ENCODE measurements at places on chromosomes 6 and 20.

DNA sequence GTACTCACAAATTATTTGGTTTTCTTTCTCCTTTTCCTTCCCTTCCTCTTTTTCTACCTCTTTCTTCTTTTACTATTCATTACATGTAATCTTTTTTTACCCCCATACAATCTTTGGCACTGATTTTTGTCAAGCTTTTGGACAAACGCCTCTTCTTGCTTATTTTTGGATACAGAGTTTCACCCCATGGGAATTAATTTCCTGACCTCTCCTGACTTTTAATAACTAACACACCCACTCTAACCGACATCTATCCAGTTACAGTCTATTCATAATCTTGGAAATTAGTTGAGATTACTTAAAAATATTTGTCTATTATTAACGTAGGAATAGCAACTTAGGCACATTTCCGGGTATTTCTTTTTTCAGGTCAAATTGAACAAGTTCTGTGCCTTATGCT lies 101.2 kb downstream of the HDGFL1 start:
- no peaks in the 10 kb centered on the region for H3K4me1 ChIP-seq
- no peak overlapping the region for H3K4me3 ChIP-seq
- no peaks in the 10 kb centered on the region for H3K27me3 ChIP-seq
- no peak for DNase-seq
- no peak overlapping the region for H3K27ac ChIP-seq

- no peak for DNase-seq
- H3K4me1 ChIP-seq, result no peaks in the 10 kb centered on the region
- no peak overlapping the region for H3K27ac ChIP-seq
- no peak overlapping the region for H3K4me3 ChIP-seq
These were observed 86.5 kb upstream of the FYN start for GRCh38 chr6:111959766-111960165.

GRCh38 chr6:3405182-3405518 lies 51.7 kb downstream of the SLC22A23 start:
- DNase-seq, result no peak
- H3K27me3 ChIP-seq, result no peaks in the 10 kb centered on the region
- H3K27ac ChIP-seq, result peak overlapping the region; percentile 83
- H3K36me3 ChIP-seq, result no peaks in the 10 kb centered on the region

DNA sequence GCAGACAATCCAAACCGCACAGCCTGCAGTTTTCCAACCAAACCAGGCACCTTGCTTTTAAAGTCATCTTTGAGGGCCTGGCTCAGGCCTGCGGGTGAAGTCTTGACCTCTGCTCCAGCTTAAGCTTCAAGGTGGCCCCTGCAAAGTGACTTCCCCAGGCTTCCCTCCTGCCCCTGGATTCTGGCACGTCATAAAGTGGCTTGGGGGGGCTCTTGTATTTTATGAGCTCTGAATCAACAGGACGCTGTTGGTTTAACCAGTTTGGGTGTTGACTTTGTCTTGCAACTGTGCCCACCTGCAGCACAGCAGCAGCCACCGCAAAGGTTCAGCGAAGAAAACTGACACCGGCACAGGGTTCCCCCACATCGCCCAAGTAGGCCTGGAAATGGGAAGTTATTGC lies 81.2 kb downstream of the NFATC2 start:
- H3K27me3 ChIP-seq, result no peaks in the 10 kb centered on the region
- peaks cover 17% of the 10 kb centered on the region for H3K4me1 ChIP-seq
- no peak overlapping the region for H3K27ac ChIP-seq
- no peak overlapping the region for H3K4me3 ChIP-seq
- no peaks in the 10 kb centered on the region for H3K36me3 ChIP-seq
- DNase-seq, result no peak

DNA sequence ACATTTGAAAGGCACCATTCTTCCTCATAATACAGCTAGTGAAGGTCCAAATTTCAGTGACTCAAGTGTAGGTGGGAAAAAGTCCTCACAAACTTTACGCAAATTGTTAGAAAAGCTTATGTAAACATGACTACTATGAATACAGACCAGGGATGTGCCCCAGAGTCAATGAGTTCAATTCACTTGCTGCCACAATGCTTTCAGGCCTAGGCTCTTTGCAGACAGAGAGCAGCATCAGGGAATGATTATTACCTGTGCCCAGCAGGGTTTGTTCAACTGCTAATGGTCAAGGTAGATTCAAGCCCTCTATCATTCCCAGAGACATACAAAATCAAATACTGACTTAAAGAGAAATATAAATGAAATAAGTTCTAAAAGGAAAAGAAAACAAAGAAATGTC lies 84.0 kb downstream of the LAMA2 start:
- H3K4me3 ChIP-seq, result no peak overlapping the region
- no peak for DNase-seq
- H3K27me3 ChIP-seq, result no peaks in the 10 kb centered on the region
- H3K4me1 ChIP-seq, result no peaks in the 10 kb centered on the region
- H3K27ac ChIP-seq, result no peak overlapping the region

DNA sequence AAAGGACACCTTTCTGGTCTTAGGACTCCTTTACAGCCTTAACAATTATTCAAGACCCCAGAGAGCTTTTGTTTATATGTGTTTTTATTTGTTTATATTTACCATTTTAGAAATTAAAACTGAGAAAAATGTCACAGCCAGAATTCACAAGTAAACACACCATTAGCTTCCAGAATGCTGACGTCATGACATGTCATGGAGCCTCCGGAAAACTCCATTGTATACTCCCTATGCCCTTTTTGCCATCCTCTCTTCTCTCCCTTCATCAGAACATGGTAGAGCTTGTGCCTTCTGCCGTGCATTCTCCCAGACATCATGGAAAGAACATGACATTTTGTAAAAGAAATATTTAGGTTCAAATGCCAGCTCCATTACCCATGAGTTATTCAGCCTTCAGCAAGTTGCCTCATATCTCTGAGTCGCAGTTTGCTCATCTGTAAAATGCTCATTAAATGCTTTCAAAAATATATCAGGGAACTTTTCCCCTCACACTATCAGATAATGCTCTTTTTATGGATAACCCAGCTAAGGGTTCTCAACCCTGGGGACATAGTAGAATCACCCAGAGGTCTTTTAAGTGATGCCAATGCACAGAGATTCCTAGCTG lies 27.8 kb downstream of the TNFAIP3 start:
- no peak overlapping the region for H3K27ac ChIP-seq
- DNase-seq, result no peak
- no peaks in the 10 kb centered on the region for H3K4me1 ChIP-seq
- H3K27me3 ChIP-seq, result no peaks in the 10 kb centered on the region
- no peak overlapping the region for H3K4me3 ChIP-seq
- H3K36me3 ChIP-seq, result no peaks in the 10 kb centered on the region

GRCh38 chr6:52116605-52116948 lies 29.2 kb upstream of the PKHD1 start:
- DNase-seq, result no peak
- no peaks in the 10 kb centered on the region for H3K4me1 ChIP-seq

GRCh38 chr20:8408587-8409307 lies 276.7 kb downstream of the PLCB1 start:
- H3K27me3 ChIP-seq, result no peaks in the 10 kb centered on the region
- no peak overlapping the region for H3K4me3 ChIP-seq
- no peaks in the 10 kb centered on the region for H3K36me3 ChIP-seq
- DNase-seq, result no peak

GRCh38 chr6:130766239-130767144 lies 60.7 kb upstream of the SMLR1 start:
- no peak for DNase-seq
- no peaks in the 10 kb centered on the region for H3K36me3 ChIP-seq
- H3K4me3 ChIP-seq, result no peak overlapping the region
- no peak overlapping the region for H3K27ac ChIP-seq

GRCh38 chr6:111628142-111628850 lies 22.6 kb upstream of the TRAF3IP2 start:
- peaks cover 22% of the 10 kb centered on the region for H3K4me1 ChIP-seq
- no peaks in the 10 kb centered on the region for H3K27me3 ChIP-seq
- H3K4me3 ChIP-seq, result no peak overlapping the region
- no peak for DNase-seq
- peak overlapping the region; percentile 16 for H3K27ac ChIP-seq
- no peaks in the 10 kb centered on the region for H3K36me3 ChIP-seq

DNA sequence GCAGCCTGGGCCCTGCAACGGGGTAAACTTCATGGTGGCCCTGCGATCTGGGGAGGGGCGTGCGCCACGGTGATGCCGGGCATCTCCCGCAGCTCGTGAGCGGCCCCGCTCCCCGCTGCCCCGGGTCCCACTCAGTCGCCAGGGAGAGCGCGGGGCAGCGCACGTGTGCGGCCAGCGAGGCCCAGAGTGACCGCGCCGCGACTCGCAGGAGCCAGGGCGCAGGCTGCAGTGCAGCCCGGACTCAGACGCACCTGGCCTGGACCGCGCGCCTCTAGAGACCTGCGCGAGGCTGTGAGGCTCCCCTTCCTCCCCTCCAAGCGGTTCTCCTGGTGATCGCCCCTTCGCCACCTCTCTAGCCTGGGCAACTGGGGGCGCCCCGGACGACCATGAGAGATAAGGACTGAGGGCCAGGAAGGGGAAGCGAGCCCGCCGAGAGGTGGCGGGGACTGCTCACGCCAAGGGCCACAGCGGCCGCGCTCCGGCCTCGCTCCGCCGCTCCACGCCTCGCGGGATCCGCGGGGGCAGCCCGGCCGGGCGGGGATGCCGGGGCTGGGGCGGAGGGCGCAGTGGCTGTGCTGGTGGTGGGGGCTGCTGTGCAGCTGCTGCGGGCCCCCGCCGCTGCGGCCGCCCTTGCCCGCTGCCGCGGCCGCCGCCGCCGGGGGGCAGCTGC lies 652 bp downstream of the BMP6 start:
- no peaks in the 10 kb centered on the region for H3K36me3 ChIP-seq
- peak overlapping the region; percentile 32 for H3K4me3 ChIP-seq
- H3K4me1 ChIP-seq, result peaks cover 4% of the 10 kb centered on the region
- H3K27me3 ChIP-seq, result peaks cover 91% of the 10 kb centered on the region

- no peak for DNase-seq
- no peaks in the 10 kb centered on the region for H3K27me3 ChIP-seq
- H3K36me3 ChIP-seq, result no peaks in the 10 kb centered on the region
- H3K4me3 ChIP-seq, result no peak overlapping the region
These were observed 173.7 kb upstream of the ZNF217 start for GRCh38 chr20:53767206-53767930.

- DNase-seq, result no peak
- no peaks in the 10 kb centered on the region for H3K36me3 ChIP-seq
- H3K4me1 ChIP-seq, result no peaks in the 10 kb centered on the region
- no peaks in the 10 kb centered on the region for H3K27me3 ChIP-seq
- H3K27ac ChIP-seq, result no peak overlapping the region
These were observed 13.3 kb upstream of the TDRD6 start for GRCh38 chr6:46674410-46674809.

DNA sequence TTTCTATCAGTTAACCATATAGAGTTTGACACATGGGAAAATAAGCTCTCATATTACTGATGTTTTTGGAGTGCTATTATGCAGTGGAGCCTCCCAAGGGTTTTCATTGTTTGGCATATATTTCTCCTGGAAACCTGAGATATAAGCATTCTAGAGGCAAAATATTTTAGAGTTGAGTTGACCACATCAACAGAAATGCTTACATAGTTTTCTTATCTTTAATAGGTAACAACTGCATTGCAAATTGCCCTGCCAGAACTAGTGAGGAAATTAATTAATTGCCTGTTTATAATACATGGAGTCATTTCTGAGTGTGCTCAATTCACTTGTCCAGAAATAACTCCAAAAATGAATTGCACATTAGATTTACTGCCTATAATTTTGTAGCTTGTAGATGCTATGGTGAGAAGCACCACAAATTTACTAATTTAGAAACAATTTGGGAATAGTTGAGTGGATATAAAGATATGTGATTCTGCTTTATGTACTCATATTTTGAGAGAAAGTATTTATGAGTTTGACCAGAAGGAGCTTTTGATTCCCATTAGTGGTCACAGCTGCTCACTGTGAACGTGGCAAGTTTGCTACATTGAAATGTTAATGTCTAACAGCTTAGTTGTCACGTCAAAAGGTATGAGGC lies 288.7 kb downstream of the CD109 start:
- H3K36me3 ChIP-seq, result no peaks in the 10 kb centered on the region
- no peak overlapping the region for H3K4me3 ChIP-seq
- no peaks in the 10 kb centered on the region for H3K4me1 ChIP-seq
- no peaks in the 10 kb centered on the region for H3K27me3 ChIP-seq
- no peak overlapping the region for H3K27ac ChIP-seq
- DNase-seq, result no peak

- H3K4me1 ChIP-seq, result peaks cover 7% of the 10 kb centered on the region
- H3K27me3 ChIP-seq, result no peaks in the 10 kb centered on the region
- no peak overlapping the region for H3K4me3 ChIP-seq
- no peak overlapping the region for H3K27ac ChIP-seq
- no peaks in the 10 kb centered on the region for H3K36me3 ChIP-seq
- no peak for DNase-seq
These were observed 26.4 kb downstream of the PSMG4 start for GRCh38 chr6:3285049-3285639.

DNA sequence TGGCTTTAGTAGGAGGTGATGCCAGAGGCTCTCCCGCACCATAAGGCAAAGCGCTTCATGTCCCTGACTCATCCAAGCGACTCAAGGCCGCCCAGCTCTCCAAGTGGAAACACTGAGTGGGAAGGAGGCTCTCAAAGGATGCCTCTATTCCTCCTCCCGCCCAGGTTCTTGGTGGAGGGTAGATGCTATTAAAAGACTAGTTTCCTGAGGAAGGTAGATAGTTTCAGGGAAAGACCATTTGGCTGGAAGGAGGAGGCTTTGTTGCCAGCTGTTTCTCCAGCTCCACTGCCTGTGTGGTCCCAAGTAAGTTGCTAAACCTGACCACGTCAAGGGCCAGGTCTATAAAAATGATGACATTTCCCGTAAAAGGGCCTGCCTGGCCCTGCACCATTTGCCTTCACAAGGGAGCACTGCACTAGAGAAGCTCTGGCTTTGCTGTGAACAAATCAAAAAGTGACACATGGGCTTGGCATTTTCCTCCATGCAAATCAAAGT lies 48.2 kb downstream of the GMDS start:
- no peak for DNase-seq
- H3K4me3 ChIP-seq, result no peak overlapping the region
- H3K27me3 ChIP-seq, result no peaks in the 10 kb centered on the region
- no peak overlapping the region for H3K27ac ChIP-seq
- no peaks in the 10 kb centered on the region for H3K4me1 ChIP-seq

DNA sequence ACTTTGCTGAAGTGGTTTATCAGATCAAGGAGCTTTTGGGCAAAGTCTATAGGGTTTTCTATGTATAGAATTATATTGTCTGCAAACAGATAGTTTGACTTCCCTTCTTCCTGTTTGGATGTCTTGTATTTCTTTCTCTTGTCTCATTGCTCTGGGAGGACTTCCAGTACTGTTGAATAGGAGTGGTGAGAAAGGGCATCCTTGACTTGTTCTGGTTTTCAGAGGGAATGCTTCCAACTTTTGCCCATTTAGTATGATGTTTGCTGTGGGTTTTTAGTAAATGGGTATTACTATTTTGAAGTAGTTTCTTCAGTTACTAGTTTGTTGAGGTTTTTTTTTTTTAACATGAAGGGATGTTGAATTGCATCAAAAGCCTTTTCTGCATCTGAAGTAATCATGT lies 36.1 kb downstream of the KCNS1 start:
- DNase-seq, result no peak
- no peaks in the 10 kb centered on the region for H3K4me1 ChIP-seq
- no peaks in the 10 kb centered on the region for H3K36me3 ChIP-seq
- no peak overlapping the region for H3K27ac ChIP-seq
- no peak overlapping the region for H3K4me3 ChIP-seq
